ENCODE measurements at places on chromosomes 13 and 19.

- DNase-seq: no peak
These were observed 53.0 kb upstream of the TPM4 start for GRCh38 chr19:16023146-16023915.

DNA sequence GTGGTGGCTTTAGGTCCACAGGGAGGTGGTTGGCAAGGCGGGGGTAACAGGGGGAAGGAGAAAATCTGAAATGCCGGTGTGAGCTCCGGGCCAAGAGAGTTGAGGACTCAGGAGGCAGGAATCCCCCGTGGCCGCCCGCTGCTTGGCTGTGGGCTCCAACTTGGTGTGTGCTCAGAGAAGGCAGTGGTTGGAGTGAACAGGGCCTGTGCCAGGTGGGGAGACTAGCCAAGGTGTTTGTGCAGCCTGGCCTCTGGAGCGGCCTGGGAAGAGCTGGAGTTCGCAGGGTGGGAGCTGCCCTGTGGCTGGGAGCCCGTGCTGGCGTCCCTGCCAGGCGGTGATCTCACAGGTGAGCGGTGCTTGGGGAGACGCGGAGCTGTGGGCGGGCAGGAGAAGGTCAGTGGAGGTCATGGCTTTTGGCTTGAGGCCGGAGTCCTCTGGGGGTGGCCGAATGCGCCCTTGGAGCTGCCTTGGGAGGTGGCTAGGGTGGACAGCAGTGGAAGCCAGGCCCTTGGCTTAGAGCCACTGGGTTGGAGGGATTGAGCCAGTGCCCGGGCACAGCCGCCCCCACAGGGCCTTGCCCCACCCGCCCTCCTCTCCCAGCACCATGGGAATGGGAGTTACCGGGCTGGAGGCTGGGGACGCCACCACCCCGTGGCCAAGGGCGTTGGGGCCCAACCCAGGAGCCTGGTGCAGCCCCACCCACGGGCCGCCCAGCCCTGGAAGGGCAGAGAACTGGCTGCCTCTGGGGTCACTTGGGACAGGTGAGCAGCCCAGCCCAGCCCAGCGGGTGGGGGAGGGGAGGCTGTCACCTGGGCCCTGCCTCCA lies 7.1 kb upstream of the CIRBP start:
- no peak for DNase-seq

- no peak for DNase-seq
These were observed 17.6 kb downstream of the EMP3 start for GRCh38 chr19:48342841-48343540.

DNA sequence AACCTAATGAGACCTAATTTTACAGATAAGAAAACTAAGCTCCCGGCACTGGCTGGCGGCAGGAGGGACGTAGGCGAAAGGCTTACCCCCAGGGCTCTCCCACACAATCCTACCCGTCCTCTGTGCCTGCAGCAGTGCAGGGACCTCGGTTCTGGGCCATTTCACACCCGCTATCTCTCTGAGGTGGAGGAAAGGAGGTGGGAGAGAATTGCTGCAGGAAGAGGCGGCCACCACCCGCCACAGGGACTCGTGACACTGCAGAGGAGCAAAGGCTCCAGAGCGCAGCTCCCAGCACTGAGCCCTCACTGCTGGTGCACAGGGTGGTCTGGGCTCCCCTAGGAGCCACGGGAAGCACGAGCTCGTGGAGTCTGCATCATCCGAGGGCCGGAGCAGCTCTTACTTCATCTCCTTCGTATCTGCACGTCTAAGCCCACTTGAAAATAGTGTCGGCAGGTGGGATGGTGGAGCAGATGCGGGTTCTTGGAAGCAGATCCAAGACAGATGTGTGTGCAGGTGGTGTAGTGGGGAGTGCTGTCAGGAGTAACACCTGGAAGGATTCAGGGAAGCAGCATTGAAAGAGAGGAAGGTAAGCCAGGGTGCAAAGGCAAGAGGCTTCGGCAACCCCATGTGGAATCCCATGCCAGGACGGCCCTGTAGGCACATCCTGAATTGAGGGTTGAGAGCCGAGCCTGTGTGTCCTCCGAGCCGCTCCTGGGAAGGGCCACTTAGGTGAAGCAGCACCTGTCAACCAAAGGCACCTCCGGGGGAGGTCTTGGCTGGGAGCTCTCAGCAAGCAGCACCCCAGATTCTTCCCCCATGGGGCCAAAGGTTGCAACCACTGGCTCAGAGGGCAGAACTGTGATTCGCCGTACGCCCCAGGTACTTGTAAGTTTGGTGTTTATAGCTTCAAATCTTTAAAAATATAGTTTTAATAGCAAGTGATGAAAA lies 115.8 kb upstream of the SPACA7 start:
- DNase-seq: no peak

DNA sequence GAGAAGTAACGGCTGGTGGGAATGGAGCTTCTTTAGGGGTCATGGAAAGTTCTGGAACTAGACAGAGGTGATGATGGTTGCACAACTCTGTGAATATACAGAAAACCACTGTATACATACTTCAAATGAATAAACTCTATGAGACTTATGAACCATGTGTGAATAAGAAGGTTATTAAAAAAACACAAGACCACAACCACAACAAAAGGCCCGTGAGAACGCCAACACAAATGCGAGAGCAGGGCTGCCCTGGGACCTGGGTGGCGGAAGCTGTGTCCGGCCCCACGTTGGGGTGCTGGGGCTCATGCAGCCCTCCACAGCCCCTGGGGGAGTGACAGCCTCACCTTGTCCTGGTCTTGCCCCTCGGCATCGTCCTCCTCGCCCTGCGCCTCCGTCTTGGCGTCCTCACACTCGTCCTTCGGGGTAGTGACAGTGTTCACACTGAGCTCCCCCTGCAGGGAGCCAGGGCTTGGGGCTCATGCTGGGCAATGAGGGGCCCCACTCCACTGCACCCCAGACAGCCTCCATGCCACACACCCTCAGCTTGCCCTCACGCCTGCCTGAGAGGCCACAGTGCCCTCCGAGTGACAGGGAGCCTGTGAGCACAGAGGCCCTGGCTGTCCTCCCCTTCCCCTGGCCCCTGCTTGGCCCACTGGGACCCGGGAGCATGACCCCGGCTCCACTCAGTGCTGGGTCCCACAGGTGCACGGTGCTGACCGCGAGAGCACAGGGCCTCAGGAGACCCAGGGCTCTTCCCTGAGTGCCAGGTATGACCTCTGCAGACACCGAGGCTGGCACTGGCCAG lies 16.0 kb downstream of the IZUMO4 start:
- no peak for DNase-seq

GRCh38 chr19:1134431-1134830 lies 30.6 kb downstream of the GPX4 start:
- DNase-seq: no peak

- no peak for DNase-seq
These were observed 17.5 kb downstream of the SYDE1 start for GRCh38 chr19:15124572-15125231.

GRCh38 chr13:111952814-111953213 lies 114.1 kb upstream of the SOX1 start:
- DNase-seq: no peak

GRCh38 chr19:38375748-38376147 lies 1.4 kb downstream of the PSMD8 start:
- no peak for DNase-seq

GRCh38 chr13:28636069-28636468 lies 22.9 kb upstream of the POMP start:
- DNase-seq: no peak

Measured in stimulated activated CD8-positive, alpha-beta memory T cell treated with anti-CD3 and anti-CD28 coated beads, Interleukin-7, amount 100 ng/mL, for 4 hours (primary cell).